HT1080 (cell line): ENCODE measurements at places on chromosomes 2 and 18. TPM values are rescaled to one million over a fixed set of nuclear protein-coding genes. Genes with fewer than 3 reads are reported as not detected.

DNA sequence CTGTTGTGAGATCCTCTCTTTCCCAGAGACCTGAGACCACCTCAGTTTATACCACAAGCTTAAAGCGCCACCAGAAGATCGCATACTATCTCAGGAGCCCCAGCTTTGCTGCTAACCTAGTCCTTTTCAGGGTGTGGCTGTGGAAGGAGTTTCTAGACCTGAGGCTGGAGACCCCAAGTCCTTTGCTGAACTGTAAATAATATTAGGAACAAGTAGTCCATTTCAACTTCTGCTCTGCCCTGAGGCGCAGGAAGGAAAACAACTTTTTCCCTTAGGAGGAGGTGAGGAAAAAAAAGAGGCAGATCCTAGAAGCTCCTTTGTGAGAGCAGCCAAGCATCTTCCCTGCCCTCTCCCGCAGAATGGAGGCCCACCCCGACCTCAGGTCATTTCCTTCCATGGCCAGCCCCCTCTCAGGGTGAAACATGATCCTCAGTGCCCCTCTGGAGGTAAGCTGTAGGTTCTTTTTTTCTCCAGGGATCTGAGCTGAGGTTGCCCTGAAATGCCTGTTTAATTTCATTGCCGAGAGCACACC is 122.8 kb upstream of the LGALSL start:
- DNase-seq = no peak

- DNase-seq = no peak
Observed at GRCh38 chr18:78239090-78239457, 740.5 kb upstream of the SALL3 start.

Gene PARD3B
- 0.73 and 2.2 TPM in 2 replicates for total RNA-seq

Gene OTOF
- total RNA-seq = not detected in 2 replicates

GRCh38 chr2:140085674-140086073 is 1305.5 kb upstream of the NXPH2 start:
- DNase-seq = no peak

DNA sequence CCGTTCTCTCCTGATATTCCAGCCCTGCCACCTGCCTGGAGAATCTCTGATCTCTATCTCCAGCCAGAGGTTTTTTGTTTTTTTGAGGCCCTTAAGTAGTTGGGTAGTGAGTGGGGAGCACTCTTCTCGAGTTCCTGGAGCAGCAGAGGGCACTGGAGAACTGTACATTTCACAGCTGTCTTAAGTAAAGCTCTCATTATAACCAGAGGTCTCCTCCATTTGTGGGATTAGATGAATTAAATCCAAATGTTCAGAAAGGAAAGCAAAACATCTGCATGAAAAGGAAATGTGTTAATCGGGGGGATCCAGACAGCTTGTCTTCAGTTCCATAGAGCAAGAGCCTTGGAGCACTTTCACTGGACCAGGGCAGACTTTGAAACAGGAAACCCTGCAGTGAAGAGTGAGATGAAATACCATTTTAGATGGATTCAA is 32.8 kb downstream of the AOX1 start:
- peak; percentile 47 for DNase-seq

Gene ATAD2B
- 2.2 and 6.8 TPM in 2 replicates for total RNA-seq

GRCh38 chr18:74430231-74430630 is 26.9 kb downstream of the DIPK1C start:
- DNase-seq = no peak

Gene FTCDNL1
- total RNA-seq = 0.43 and 2.0 TPM in 2 replicates

Gene CYP26B1
- 0.05 TPM in 1 of 2 replicates, not detected in the other for total RNA-seq

DNA sequence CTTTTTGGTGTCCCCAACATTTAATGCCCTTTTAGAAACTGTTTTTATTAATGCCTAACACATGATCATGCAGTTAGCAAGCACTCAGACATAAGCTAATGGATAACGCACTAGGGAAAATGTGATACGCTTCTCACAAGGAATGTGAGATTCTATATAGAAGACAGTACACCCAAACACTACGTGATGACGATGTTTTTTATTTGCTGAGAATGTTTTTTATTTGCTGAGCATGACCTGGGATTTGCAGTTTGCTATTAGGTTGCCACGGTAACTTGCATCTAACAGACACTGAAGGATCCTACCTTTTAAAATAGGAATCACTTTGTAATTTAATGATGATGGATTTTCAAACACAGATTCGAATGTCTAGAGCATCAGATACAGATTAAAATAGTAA is 4.9 kb downstream of the SMC6 start:
- DNase-seq = no peak

DNA sequence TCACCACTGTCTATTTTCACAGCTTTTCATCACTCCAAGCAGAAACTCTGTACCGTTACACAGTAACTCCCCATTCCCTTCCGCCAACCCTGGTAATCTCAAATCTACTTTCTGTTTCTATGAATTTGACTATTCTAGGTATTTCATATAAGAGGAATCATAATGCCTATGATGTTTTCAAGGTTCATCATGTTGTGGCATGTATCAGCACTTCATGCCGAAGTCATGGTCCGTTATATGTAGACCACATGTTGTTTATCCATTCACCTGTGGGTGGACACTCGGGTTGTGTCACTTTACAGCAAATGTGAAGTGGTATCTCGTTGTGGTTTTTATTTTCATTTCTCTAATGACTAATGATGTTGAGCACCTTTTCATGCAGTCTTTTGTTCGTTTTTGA is 21.6 kb downstream of the CPSF3 start:
- DNase-seq = no peak

DNA sequence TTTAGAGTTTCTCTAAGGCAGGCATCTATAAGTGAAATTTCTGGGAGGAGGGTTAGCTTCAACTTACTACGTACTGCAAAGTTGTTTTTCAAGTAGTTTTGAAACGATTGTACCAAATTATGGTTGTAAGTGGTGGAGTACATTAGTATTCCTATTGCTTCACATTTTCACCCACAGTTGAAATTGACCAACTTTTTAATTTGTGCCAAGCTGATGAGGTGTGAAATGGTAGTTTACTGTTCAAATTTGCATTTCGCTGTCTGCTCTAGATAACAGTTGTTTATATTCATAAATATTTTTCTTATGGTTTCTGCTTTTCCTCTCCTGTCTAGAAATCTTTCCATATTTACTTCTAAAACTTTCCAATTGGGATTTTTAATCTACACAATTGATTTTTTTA is 18.6 kb downstream of the NPC1 start:
- no peak for DNase-seq
